Suprapubic skin (tissue), 4 donors: ENCODE measurements at places on chromosomes 7 and 10.

- DNase-seq = peak; percentile 52
Measured at GRCh38 chr10:79054203-79055099, 14.3 kb upstream of the ZMIZ1 start.

DNA sequence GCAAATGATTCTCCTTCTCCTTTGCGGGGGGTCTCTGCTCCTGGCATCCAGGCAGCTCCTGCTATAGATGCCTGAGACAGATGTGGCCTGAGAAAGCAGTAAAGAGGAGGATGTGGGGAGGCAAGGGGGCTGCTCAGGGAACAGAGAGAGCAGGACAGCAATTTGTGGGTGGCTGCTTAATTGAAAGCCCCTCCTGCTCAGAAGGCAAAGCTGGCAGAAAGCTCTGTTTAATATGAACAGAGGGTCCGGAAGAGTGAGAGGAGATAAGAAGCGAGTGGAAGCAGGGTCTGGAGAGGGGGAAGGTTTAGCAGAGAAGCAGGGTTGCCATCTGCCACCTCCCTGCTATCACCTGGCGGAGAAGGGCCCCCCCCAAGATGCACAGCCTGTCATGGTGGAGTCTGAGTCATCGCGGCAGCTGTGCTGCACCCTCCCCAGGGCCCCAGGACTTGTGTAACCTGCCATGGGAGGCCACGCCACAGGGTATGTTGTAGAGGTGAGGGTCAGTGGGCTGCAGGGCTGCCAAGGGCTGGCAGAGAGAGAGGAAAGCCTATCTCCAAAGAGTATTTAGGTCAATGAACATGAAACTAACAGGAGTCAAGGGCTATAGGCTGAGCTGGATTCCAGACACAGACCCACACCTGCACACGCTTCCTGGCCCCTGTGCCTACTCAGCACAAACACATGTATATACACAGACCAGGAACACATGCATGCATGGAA, 1109.8 kb upstream of the AUTS2 start:
- DNase-seq = no peak

DNA sequence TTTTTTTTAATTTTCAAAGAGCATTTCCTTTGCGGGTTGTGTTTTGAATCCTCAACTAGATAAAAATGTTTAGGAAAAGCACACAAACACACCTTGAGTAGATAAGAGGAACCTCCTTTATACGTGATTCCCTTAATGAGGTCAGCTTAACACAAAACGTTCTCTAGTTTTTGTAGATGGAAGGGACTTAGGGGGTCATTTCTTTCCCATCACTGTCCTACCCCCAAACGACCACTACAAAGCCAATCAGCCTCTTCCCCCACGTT, 1.2 kb downstream of the SUV39H2 start:
- no peak for DNase-seq

DNA sequence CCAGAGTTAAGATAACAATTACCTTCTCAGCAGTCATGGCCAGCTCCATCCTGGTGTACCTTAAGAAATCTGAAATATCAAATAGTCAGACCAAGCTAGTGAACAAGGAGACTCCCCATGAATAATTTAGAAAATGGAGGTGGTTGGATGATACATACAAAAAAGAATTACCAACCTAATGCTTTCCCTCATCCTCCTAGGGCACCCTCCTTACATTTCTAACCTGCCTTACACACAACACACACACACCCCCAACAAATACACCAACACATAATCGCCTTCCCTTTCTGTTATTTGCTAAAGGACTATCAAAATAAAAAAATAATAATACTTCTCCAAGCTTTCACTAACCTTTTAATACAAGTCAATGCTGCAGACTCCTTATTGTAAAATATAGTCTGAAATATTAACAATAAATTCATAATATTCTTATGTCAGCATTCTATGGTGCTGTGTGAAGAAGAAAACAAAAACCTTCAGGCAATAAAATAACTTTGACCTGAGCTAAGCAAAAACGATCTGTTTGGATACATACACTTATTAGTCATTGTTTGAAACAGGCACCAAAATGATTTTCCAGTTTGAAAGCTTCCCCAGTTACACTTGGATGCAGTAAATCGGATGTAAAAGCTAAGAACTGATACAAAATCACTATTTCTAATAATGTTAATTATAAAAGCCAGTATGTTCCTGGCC, 3.4 kb downstream of the TWIST1 start:
- DNase-seq = no peak

DNA sequence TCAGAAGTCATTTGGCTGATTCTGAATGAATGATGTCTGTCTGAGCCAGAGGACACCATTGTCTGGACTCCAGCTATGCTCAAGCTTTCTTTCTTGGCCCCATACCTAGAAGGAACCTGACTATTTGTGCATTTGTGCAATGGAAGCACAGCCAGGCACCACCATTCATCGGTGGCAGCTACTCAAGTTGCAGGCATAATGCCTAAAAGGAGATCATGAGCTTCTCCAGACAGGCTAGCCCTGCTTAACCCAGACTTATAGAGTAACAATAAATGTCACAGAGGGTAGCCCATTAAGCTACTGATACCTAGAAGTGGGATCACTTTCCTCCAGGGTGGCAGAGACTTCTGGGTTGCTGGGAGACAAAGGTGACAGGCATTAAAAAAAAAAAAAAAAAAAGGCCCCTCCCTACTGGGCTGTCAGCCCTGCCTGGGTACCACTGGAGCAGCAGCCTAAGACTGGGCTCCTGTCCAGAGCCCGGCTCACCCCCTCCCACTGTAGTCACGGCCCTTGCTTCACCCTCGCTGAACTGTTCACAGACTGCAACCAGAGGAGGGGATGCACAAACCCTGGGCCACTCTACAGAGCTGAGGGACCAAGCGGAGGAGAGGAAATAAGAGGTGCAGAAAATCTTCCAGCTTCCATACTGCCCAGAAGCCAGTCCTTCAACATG, 75.4 kb upstream of the ATP6V0A4 start:
- no peak for DNase-seq

- no peak for DNase-seq
Measured at GRCh38 chr7:157278791-157279724, 57.7 kb upstream of the DNAJB6 start.

- DNase-seq = no peak
Measured at GRCh38 chr7:80896906-80897598, 21.8 kb downstream of the SEMA3C start.

GRCh38 chr10:62856021-62856420, 39.9 kb upstream of the EGR2 start:
- no peak for DNase-seq

- DNase-seq = no peak
Measured at GRCh38 chr7:97226541-97226940, 109.0 kb downstream of the SDHAF3 start.

GRCh38 chr7:101173752-101174244, 6.3 kb downstream of the NAT16 start:
- no peak for DNase-seq

DNA sequence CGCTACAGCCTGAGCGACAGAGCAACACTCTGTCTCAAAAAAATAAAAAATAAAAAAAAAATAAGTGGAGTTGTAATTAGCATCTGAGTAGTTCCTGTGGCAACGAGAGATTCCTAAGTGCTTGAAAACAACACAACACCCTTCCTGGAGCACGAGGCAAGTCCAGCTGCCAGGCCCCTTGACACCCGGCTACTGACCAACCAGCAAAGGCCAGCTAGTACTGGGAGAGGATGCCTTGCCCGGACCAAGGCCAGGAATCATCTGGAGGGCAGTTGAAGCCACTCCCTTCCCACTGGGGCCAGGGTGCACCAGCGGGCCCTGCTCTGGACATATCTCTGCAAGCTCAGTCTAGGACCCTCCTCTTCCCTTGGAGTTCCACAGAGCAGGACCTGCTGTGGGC, 536 bp downstream of the C10orf105 start:
- no peak for DNase-seq

- DNase-seq = no peak
Measured at GRCh38 chr10:59008452-59008851, 168.0 kb upstream of the PHYHIPL start.

- DNase-seq = peak; percentile 88
Measured at GRCh38 chr10:21495752-21496342, 29.6 kb downstream of the SKIDA1 start.

- DNase-seq = no peak
Measured at GRCh38 chr10:59148701-59149100, 27.7 kb upstream of the PHYHIPL start.

GRCh38 chr7:82388138-82388537, 55.4 kb downstream of the CACNA2D1 start:
- DNase-seq = no peak

- DNase-seq = no peak
Measured at GRCh38 chr7:7439564-7439963, 96.1 kb downstream of the COL28A1 start.

DNA sequence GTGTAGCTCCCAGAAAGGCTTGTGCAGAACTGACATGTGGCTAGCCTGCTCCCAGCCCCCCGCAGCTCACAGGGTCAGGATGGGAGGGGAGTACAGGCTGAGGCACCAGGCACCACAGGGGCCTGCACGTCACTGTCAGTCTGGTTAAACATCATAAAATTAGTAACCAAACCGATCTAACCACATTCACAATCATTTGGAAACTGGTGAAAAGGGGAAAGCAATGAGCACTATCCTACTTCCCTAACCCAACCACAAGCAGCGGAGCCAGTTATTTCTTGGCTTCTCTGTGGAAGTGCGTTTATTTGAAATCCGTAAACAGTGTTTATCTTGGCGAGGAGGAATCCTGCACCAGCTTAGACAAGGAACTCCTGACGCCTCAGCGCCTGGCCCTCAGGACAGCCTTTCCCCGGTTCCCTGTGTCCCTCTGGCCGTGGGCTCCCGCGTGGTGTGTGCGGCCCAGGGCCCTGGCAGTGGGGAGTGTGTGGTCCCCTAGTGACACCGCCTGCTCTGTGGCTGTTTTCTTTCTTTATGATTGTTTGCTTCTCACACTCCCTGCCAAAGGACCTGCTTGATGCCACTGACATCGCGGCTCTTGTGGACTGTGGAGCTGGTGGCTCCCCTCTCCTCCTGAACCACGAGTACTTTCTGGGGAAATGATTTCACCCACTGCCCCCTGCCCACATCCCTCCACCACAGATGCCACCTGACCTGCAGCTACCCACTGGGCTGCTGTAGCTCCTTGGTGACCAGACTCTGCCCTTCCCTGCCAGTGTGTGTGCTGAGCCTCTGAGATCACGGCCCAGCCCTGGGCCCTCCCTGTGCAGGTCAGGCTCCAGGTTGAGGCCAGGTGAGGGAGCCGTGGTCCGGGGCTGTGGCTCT, 38.0 kb downstream of the INPP5A start:
- peak; percentile 55 for DNase-seq

- DNase-seq = no peak
Measured at GRCh38 chr10:103582331-103583123, 89.0 kb downstream of the NEURL1 start.

- no peak for DNase-seq
Measured at GRCh38 chr7:78195281-78195680, 396.7 kb downstream of the PHTF2 start.

DNA sequence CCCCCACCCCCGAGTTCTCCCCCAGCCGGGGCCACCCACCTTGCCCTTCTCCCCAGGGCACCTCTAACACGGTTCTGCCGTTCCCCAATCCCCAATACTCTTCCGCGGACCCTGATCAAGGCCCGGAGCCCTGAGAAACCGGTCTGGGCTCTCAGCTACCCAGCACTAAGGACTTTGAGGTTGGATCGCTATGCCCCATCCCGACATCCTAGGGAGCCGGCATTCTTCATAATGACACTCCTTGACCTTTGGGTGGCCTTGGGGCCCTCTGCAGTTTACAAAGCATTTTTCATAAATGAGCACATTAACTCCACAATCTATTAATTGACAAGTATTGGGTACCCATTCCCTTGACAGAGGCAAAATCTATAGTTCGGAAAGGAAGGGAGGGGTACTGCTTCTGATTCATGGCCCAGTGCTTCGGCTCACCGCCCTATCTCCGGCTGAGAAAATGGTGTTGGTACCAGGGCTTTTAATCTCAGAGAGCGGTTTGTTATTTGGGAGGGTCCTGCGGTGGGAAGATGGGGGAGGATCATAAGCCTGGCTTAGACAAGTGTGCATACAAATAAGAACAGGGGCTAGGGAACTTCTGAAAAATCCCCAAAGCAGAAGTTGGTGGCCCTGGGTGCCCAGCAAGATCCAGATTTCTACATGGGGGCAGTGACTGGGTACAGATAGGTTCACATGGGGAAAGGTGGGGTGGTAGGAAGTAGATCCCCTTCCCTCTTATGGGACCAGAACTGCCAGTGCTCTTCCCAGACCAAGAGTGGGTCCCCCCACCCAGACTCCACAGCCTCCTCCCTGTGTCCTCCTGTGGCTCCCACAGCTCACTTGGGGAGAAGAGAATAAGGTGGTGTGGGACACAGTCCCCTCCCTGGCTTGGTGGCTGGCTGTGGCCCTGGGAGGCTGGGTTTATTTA, 3.2 kb downstream of the IMPDH1 start:
- no peak for DNase-seq

DNA sequence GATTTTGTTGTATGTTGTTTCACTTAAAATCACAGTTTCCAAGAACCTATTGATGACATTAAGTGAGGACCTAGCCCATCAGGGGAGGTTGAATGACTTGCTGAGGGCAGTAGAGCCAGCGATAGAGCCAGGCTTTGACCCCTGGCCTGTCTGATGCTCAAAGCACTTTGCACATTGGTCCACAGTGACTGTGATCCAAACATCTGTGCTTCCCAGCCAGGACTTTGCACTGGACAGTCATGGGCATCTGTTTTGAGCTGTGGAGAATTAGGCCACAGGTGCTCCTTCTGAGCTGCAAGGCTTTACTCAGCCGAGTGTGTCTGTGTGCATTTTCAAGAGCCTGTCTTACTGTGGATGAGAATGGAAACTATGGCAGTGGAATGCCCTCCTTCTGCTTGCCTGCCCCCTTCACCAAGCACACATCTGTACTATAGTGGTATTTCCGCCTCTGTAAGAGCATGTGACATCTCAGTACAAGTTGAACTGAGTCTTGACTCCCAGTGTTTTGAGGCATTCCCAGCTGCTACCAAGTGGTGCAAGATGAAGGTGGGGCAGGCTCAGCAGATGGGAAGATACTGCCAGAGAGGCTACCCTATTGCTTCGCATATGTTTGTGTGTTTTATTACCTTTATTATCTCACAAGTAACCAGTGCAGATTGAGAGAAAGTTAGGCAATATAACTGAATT, 72.7 kb upstream of the AOAH start:
- DNase-seq = no peak

- no peak for DNase-seq
Measured at GRCh38 chr7:158820656-158821055, 8.7 kb downstream of the ESYT2 start.

GRCh38 chr7:82961240-82961639, 201.4 kb downstream of the PCLO start:
- DNase-seq = no peak

- no peak for DNase-seq
Measured at GRCh38 chr10:117159390-117159789, 21.3 kb upstream of the VAX1 start.

- no peak for DNase-seq
Measured at GRCh38 chr7:151735186-151735850, 141.6 kb downstream of the PRKAG2 start.
